ENCODE measurements at places on chromosomes 6 and 20.

- DNase-seq: peak; percentile 82
These were observed 78.7 kb upstream of the BTN3A2 start for GRCh38 chr6:26286168-26286877.

DNA sequence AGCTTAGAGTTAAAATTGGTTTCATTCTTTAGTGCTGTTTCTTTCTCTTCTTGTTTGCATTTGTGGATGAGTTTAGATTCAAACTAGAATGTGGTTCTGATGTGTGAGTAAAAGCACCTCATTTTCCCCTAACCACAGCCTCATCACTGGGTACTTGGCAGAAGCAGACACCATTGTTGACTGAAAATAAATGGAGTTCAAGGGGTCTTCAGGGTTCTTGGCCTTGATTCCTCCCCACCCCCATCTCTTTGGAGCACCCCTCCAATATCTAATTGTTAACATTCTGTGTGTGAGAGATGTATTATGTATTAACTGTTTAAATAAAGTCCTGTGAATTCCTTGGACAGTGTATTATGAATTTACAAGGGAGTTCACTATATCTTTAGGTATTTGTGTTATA, 59.6 kb downstream of the JARID2 start:
- no peak for DNase-seq

- DNase-seq: no peak
These were observed 4.9 kb downstream of the LOC128125822 start for GRCh38 chr6:63576985-63577712.

DNA sequence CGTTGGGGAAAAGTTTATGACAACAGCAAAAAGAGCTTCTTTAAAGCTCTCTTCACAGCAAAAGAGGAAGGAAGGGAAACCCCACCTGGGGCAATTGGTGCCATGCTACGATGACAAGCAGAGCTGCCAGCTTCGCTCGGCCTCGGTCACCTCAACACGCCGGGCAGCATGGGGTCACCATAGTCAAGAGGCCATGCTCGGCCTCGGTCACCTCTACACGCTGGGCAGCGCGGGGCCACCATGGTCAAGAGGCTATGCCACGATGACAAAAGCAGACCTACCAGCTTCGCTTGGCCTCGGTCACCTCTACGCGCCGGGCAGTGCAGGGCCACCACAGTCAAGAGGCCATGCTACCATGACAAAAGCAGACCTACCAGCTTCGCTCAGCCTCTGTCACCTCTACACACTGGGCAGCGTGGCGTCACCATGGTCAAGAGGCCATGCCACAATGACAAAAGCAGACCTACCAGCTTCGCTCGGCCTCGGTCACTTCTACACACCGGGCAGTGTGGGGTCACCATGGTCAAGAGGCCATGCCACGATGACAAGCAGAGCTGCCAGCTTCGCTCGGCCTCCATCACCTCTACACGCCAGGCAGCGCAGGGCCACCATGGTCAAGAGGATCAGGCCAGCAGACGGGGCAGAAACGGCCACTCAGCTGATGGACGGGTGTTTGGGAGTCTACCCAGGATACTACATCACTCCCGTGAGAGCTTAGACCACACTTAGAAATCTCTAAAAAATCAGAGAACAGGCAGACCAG, 12.1 kb downstream of the APMAP start:
- DNase-seq: no peak

GRCh38 chr20:15022921-15023320, 685.5 kb upstream of the FLRT3 start:
- DNase-seq: no peak

DNA sequence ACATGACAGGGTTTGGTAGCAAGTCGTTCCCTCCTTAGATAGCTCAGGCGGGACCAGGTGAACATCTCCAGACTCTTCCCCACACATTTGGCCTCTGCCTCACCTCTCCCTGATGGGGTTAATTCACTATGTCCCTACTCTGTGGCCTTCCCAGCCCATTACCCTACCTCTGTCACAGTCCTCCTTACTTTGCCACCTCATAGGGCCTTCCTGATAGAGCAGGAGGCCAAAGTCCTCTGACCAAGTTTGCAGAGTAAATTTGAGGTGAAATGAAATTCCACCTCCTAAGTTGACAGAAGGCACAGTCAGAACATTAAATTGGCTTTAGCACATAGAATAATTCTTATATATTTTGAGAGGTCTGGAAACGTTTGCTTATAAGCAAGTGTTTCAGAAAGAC, 53.1 kb upstream of the ARMC2 start:
- DNase-seq: no peak

GRCh38 chr20:59577037-59577808, 27.1 kb upstream of the PHACTR3 start:
- no peak for DNase-seq

Data from OCI-LY7 (cell line).